ENCODE measurements at places on chromosomes 5 and 9.

DNA sequence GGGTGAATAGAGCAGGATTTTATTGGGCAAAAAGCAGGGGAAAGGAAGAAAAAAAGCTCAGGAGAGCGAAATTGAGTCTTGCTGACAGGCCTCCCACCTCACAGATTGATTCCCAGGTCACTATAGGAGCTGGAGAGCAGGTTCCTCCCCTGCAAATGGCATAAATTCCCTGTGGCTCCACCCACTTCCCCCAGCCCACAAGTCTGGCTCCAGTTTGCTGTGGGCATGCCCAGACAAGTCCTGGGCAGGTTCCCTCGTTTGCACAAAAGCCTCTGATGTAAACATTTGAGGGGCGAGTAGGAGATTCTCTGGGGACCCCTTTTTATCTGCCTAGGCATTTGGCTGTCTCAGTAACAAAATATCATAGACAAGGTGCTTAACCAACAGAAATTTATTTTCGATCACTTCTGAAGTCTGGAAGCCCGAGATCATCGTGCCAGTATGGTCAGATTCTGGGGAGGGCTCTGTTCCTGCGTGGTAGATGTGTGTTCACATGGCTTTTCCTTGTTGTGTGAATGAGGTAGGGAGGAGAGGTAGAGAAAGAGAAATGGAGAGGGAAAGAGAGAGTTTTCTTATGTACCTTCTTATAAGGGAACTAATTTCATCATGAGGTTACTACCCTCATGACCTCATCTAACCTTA is 614.5 kb downstream of the MAT2B start:
- no peak for DNase-seq

DNA sequence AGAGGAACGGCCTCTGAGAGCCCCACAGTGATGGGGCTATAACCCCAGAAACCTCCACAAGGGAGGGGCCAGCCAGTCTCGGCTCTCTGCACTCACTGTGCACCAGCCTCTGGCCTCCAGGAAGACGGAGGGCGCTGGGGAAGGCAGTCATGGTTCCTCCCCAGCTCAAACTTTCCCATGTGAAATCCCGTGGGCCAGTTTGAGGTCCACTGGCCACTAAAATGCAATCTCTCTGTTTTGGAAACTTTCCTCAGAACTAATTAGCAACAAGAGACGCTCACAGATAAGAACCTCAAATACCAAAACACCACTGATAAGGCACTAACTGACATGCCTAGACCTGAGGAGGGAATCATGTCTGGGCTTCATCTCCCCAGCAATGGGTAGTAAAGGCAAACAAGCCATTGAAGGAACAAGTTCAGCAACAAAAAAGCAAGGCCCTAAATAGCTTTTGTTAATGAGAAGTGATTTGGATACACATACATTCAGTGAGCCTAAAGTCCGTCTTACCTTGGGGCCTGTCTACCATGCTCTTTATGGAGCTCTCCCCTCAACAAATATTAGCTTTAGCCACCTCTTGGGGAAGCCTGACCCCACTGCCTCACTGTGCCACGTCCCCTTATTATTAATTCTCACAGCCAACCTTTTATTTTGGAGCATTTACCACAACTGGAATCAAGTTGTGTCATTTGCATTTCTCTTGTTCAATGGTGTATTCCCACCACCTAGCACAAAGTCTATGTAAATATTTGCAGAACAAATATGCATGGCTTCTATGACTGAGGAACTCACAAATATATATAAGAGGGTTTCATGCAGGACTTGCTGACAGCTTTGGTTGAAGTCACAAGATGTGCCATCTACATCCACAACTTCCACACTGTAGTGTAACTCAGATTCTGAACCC is 56.1 kb upstream of the GLRX start:
- DNase-seq = no peak

- DNase-seq = no peak
Measured at GRCh38 chr5:40390281-40391149, 289.2 kb upstream of the PTGER4 start.

DNA sequence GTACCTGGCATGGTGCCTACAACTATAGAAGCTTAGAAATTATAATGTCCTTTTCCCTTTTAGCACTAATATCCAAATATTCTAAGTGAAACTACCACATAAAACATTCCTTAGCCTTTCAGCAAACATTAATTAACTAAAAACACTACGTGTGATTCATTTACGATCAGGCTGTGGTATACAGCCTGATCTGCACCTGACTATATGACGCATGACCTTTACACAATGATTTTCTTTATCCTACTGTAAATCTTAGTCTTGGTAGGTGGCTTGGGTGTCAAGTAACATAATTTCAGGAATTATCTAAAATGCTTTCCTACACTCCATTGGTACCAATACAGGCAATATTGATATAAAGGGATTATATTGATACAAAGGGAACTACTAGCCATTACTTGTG is 686.7 kb downstream of the DTWD2 start:
- no peak for DNase-seq

GRCh38 chr5:173967241-173967640 is 21.7 kb upstream of the C5orf47 start:
- DNase-seq = no peak

DNA sequence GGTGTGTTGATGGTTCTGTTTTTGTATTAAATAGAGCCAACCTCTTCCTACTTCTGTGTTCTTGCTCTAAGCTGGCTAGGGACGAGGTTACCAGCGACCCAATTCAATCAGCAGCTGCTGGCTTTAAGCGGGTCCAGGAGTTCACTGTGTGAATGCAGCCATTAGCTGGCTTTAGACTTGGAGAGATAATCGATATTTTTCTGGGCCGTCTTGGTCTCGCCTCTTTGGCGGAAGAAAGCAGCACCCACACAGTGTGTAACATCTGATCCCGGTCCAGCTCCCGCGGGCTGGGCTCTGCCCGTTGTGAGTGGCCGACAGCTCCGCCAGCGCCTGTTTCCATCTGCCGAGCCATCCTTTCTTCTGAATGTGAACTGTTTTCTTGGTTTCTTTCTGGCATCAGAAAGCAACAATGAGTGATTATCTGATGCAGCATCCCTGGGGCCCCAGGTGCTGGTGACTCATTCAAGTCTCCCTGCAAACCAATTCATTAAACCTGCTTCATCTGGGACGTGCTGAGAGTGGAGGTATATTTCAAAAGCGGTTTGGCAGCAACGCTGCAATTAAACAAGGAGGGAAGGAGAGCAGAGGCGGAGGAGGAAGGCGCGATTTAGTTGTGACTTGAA is 90.8 kb upstream of the IRX4 start:
- no peak for DNase-seq

DNA sequence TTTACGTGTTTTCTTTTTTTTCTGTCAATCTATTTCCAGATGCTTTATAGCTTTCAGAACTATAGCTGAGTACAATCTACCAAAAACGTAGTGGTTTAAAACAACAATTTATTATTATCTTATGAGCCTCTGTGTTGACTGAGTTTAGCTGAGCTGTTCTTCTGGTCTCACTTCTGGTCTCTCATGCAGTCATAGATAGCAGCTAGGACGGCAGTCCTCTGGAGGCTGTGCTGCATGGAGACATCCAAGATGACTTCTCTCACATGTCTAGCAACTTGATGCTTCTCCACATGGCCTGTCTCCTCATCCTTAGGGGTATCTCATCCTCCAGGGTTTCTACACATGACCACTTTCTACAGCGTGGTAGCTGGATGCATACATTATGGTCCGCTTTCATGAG is 22.0 kb upstream of the RAD23B start:
- DNase-seq = no peak

- no peak for DNase-seq
Measured at GRCh38 chr9:76868897-76869296, 37.0 kb downstream of the PRUNE2 start.

GRCh38 chr5:80825786-80826460 is 134.2 kb upstream of the RASGRF2 start:
- DNase-seq = no peak

DNA sequence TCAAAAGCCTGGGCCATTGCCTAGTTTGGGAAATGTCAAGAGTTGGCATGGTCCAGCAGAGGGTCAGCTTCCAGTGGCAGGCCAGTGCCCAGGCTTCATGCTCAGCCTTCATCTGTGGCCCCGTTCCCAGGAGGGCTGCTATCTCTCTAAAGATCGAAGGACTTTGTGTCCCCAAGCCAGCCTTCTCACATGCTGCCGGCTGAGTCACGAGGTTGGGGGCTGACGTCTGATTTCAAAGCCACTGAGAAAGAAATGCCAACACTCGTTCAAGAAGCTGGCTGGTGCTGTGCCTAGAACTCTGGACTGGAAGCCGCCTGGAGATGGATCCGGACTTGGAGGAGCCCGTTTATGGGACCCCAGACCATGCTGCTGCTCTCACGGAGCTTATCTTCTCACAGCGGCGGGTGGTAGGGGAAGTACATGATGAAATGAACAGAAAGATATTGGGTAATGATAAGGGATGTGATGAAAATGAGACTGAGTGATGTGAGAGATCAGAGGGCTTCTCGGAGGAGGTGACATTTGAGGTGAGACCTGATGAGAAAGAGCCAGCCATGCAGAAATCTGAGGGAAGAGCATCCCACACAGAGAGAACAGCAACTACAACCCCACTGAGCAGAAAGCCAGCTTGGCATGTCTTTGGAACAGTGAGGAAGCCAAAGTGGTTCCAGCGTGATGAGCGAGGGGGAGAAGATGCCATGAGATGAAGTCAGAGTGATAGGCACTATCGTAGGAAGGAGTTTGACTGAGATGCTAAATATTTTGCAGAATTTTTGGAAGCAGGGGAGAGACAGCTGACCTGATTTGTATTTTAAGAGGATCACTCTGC is 54.9 kb upstream of the BOD1 start:
- DNase-seq = no peak

DNA sequence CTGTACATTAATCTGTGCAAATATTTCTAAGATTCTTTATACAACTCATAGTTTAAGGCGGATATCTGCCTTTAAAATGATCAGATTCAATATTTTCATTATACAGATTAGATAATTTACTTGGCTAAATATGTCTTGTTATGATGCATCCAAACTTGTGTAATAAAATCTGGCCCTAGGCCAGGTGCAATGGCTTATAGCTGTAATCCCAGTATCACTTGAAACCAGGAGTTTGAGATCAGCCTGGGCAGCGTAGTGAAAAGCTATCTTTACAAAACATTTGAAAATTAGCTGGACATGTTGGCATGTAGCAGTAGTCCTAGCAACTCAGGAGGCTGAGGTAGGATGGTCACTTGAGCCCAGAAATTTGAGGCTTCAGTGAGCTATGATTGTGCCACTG is 2002.2 kb upstream of the ACO1 start:
- DNase-seq = no peak

GRCh38 chr5:93255796-93256195 is 325.2 kb downstream of the NR2F1-AS1 start:
- DNase-seq = no peak

GRCh38 chr5:85049020-85049419 is 664.3 kb upstream of the EDIL3 start:
- DNase-seq = no peak

GRCh38 chr9:18834740-18835361 is 198.2 kb downstream of the SAXO1 start:
- no peak for DNase-seq

- no peak for DNase-seq
Measured at GRCh38 chr5:1474866-1475543, 29.8 kb upstream of the SLC6A3 start.
